T-helper 22 cell (primary cell): ENCODE measurements at places on chromosomes 2 and 18.

DNA sequence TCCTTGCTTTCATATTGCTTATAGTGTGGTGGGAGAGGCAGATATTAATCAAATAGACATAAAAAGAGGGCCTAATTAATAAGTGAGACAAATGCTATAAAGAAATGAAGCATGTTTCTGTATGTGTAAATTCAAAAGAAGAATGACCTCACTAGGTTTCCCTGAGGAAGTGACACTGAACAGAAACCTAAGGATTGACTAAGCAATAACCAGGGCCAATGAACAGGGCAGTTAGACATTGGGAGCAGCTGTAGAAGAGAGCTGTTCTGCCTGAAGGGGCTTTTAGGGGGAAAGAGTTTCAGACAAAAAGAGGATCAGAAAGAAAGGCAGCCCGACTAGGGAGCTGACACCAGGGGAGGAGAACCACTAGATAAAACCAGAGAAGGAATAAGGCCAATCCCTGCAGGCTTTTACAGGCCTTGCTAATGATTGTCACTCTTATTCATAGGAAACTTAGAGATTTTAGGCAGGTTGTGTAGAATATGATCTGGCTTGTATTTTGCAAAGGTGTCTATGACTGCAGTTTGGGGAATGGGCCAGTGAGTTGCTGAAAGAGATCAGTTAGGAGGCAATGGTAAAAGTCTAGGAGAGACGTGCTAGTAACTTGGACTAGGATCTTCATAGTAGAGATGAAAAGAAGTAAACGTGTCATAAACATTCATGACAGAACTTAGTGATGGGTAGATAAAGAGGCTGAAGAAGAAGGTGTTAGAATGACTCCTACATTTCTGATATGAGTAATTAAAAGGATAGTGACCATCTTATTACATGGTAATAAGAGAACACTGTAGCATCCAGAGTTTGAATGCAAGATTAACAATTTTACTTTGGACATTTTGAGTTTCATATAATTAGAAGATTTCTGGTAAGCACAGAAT lies 26.8 kb upstream of the NABP1 start:
- DNase-seq = no peak

DNA sequence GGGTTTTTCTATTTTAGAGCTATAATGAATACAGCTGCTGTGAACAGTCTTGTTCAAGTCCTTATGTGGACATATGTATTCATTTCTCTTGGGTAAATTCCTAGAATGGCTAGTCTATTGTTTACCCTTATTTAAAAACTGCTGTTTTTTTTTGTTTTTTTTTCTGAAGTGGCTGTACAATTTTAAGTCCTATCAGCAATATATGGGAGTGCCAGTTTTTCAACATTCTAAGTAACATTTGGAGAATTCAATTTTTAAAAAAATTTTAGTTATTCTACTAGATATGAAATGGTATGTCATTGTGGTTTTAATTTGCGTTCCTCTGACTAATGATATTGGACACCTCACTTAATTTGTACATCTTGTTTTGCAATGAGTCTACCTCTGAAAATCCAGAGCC lies 349.7 kb downstream of the SATB2 start:
- no peak for DNase-seq

GRCh38 chr2:97785818-97786217 lies 72.4 kb downstream of the ZAP70 start:
- no peak for DNase-seq

GRCh38 chr2:121895723-121896571 lies 140.5 kb downstream of the TSN start:
- no peak for DNase-seq
